NCI-H510A (cell line): ENCODE measurements at places on chromosomes 3 and 15.

DNA sequence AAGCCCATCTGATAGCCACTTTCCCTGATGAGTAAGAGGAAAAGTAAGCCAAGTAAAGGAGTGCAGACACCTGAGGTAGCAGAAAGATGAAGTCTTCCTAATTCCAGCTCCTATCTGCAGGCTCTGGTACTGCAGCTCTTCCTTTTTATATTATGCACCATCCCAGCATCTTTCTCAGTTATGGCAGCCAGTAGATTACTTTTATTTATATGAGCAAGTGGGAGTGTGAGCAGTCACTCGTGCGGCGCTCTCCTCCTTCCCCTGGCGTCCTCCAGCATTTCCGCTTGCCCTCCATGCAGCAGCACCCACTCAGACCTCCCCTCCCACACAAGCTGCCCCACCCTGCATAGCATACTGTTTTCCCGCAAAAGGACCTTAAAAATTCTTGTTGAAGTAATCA is 465.9 kb upstream of the DPPA4 start:
- no peak for DNase-seq

DNA sequence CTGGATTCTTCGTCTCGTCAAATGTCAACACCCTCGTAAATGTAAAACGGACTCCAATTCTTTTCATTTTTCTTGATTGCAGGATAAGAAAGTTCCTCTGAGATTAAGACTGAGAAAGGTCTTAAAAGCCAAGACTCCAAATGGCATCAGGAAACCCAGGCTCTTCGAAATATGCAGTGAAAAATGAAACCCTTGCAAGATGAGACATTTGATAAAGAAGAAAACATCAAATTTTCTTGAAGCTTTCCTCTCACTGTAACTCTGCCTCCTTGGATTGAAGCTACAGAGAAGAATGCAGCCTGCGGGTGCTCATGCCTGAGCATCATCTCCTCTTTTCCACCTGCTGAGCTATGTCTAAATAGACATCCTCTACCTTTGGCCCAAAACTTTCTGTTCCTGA is 342.4 kb upstream of the THBS1 start:
- no peak for DNase-seq

DNA sequence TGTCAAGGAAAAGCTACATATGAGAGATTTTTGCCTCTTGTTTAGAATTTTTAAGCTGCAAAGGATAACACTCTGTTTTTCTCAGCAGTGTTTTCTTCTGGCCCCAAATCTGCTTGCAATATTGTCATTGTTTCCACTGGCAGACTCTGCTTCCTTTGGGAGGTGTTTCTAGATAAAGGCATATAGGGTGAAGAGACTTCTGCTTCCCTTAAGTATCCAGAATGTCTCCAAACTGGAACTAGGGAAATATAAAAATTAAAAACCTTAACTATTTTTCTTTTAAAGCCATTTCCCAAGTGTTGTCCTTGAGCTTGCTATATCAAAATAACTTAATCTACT is 225.8 kb downstream of the CGGBP1 start:
- no peak for DNase-seq

- DNase-seq = no peak
These were observed 277.5 kb upstream of the P2RY1 start for GRCh38 chr3:152557302-152557999.

DNA sequence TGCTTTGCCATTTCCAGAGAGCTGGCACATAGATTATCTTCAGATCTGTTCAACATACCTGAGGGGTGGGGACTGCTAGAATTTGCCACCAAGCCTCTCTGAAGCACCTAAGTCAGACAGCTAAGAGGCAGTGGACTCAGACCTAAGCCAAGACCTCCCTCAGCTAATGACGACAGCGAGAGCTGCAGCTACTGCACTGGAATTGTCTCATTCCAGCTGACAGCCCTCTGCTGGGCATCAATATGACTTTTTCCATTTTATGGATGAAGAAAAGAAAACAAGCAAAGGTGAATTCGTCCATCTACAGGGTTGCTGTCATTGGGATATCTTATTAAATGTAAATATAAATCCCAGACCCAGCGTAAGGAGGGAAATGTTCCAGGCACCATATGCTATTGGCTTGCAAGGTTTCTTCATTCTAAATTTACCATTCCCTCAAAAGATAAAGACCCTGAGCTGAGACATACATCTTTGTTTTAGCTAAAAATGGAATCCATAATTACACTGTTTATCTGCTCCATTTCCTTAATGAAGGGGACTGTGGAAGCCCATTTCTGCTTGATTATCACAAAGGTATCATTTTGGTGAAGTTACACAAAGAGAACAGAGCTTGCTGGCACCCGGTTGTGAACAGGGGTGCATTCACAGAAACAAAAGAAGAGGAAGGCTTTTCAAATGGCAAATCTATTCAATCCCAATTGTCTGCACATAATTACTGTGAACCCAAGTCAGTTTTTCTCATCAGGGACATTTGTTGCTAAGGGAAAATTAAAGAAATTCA is 85.5 kb upstream of the LRTM1 start:
- no peak for DNase-seq
